ENCODE measurements at places on chromosomes 13 and 19.

GRCh38 chr13:98492335-98493041 is 84.4 kb downstream of the STK24 start:
- peak; percentile 34 for DNase-seq

DNA sequence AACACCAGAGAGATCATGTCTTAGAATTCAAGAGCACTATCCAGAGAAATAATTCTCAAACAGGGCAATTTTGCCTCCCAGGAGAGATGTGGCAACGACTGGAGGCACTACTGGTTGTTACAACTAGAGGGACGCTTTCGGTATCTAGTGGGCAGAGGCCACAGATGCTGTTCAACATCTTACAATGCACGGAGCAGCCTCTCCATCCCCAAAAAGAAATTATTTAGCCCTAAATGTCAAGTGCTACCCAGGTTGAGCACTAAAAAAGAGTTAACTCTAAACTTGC is 78.6 kb downstream of the ABCC4 start:
- DNase-seq = no peak

DNA sequence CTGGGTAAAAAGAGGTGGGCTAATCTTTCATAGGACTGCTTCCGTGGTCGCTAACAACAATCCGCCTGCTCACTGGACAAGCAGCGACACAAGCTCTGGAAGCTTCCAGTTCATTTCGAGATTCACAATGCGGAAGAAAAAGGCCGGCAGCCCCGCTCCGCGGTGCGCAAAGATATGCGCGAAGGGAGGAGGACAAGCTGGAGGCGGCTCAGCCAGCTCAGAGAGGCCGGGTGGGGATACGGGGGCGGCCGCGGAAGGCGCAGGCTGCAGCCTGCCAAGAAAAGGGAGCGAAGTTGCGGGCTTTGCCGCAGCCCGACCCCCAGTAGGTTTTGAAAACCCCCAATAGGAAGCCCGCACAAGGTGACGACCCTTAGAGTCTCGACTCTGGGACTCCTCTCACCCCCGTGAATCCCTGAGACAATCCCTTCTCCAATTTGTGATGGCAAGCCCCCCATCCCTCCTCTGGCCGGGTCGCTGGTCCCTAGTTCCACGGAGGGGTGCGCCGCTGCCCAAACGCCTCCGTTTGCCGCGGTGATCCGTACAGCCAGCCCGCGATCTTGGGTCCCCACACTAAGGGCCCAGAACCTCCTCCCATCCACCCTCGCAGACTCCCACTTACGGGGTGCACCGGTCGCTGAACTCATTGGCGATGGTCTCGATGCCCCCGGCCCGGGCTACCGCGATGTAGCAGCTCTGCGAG is 697 bp downstream of the HSPH1 start:
- peak; percentile 38 for DNase-seq

DNA sequence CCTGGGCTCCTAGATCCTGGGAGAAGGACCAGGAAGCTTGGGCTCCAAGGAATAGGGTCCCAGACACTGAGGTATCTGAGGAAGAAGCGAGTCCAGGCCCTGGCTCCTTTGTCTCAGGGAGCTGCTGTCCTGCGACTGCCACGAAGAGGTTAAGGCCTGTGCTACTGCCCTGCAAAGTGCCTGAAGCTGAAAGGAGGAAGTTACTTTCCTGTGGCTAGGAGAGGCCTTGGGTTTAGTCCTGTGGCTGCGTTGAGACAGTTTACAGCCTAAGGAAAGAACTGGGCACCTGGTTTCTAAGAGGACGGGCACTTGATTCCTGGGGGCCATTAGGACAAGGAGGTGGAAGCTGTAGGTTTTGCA is 2.8 kb downstream of the MYADM start:
- no peak for DNase-seq

DNA sequence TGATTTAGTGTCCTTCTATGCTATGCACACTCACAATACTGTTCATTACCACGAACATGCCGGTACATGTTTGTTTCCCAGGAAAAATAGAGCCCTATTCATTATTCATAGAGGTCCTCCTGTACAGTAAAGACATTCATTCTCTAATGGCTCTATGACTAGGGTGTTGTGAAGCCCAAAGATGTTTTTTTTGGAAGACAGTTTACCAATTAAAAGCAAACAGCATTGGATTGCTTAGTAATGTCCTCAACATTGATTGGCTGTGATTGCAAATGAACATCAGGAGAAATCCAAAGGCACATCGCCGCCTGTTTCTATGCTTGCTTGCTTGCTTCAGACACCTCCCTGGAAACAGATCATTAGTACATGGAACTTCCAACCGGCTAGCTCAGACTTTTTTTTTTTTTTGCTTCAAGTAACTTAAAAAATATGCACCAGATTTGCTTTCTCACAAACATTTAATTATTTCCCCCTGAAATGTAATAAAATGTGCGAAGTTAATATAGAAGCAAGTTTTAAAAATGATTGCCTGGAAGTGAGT is 8.8 kb upstream of the GPC6 start:
- DNase-seq = no peak

Measured in LoVo (cell line).